ENCODE measurements at places on chromosomes 7 and 10. TPM values are rescaled to one million over a fixed set of nuclear protein-coding genes. Genes with fewer than 3 reads are reported as not detected.

- no peak overlapping the region for H3K4me3 ChIP-seq
- no peaks in the 10 kb centered on the region for H3K36me3 ChIP-seq
- H3K4me1 ChIP-seq: peaks cover 21% of the 10 kb centered on the region
These were observed 76.9 kb upstream of the PDCD4 start for GRCh38 chr10:110794808-110795207.

DNA sequence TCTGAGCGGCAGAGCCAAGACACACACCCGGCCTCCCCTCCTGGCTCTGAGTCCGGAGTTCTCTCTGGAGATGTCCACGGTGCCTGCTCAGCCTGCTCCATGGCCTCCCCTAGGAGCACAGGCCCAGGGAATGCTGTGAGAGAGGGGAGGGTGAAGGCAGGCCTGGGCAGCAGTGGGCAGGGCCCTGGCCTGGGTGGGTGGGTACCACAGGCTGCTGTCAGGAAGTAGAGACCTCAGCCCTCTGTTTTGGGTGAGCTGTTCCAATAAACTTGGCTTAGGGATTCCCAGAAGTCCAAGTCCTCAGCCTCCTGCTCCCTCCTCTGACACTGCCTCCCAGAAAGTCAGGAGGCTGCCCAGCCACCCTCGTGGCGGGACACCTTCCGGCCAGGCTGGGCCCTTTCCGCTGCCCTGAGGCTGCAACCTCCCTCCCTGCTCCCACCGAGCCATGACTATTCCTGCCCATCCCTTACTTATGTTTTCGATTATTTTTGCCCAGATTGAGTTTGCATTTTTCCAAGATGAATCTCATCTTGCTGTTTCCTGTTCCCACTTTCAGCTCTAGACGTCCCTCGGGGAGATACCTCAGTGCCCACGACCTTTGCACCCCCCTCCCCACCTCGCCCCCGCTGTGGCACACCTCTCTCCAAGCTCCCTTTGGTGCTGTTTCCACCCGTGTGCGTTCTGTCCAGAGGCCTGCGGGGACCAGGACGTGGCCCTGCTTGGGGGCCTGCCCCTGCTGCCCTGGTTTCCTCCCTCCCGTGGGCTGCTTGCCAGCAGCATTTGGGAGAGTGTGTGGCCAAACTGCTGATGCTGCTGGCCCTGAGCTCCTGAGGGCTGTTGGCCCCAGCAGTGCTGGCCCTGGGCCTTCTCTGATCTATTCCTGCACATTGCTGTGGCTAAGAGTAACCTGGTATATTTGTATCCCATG is 5.8 kb upstream of the POLM start:
- DNase-seq: peak; percentile 72
- H3K36me3 ChIP-seq: no peaks in the 10 kb centered on the region
- no peaks in the 10 kb centered on the region for H3K27me3 ChIP-seq
- peak overlapping the region; percentile 41 for H3K4me3 ChIP-seq
- H3K4me1 ChIP-seq: peaks cover 94% of the 10 kb centered on the region
- peak overlapping the region; percentile 94 for H3K27ac ChIP-seq

DNA sequence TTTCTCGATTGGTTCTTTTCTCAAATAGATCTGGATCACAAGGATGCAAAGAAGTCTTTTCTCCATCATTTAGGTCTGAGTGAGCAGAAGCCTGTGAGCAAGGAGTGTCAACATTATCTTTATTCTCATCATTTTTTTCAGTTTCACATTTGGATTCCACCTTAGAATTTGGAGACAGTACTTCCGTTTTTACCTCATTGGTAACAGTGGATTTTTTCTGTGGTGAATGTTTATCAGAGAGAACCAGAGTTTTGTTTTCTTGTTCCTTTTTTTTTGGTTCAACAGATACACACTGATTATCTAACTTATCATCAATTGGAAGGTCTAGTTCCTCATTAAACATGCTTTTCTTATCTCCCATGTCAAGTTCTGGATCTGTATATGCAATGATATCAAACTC is 151.3 kb downstream of the GALNT11 start:
- H3K27ac ChIP-seq: no peak overlapping the region
- H3K4me3 ChIP-seq: no peak overlapping the region
- no peak for DNase-seq
- no peaks in the 10 kb centered on the region for H3K4me1 ChIP-seq

- no peak overlapping the region for H3K4me3 ChIP-seq
- H3K27me3 ChIP-seq: no peaks in the 10 kb centered on the region
These were observed 426.9 kb downstream of the LRMDA start for GRCh38 chr10:75858339-75858738.

DNA sequence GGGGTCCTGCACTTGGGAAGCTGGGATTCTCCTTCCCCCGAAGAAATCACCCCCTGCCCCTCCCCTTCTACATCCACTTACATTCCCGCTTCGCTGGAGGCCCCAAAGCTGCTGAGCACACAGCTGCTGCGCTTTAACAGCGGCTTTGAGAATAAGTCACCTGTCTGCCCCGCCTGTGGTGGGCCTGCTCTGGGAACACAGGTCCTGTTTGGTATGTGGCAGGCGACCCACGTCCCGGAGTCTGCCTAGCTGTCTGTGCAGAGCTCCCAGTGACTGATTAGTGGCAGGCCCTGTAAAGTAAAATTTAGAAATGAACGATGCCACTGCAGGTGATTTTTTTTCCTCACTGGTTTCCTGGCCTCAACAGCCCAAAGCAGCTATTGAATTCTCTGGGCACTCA is 47.0 kb downstream of the CDH23 start:
- no peak overlapping the region for H3K4me3 ChIP-seq
- DNase-seq: no peak
- H3K36me3 ChIP-seq: no peaks in the 10 kb centered on the region
- H3K27ac ChIP-seq: no peak overlapping the region
- H3K27me3 ChIP-seq: no peaks in the 10 kb centered on the region

- no peak for DNase-seq
- peak overlapping the region; percentile 97 for H3K27ac ChIP-seq
- no peaks in the 10 kb centered on the region for H3K27me3 ChIP-seq
These were observed 29.2 kb upstream of the AP5Z1 start for GRCh38 chr7:4745971-4746919.

GRCh38 chr7:105304040-105304895 is 84.5 kb downstream of the SRPK2 start:
- H3K27ac ChIP-seq: no peak overlapping the region
- no peaks in the 10 kb centered on the region for H3K27me3 ChIP-seq
- DNase-seq: no peak
- no peaks in the 10 kb centered on the region for H3K36me3 ChIP-seq
- no peak overlapping the region for H3K4me3 ChIP-seq
- peaks cover 8% of the 10 kb centered on the region for H3K4me1 ChIP-seq

GRCh38 chr7:1192171-1192676 is 32.2 kb upstream of the ZFAND2A start:
- H3K36me3 ChIP-seq: no peaks in the 10 kb centered on the region
- no peak for DNase-seq
- H3K4me1 ChIP-seq: no peaks in the 10 kb centered on the region
- H3K27ac ChIP-seq: no peak overlapping the region
- H3K4me3 ChIP-seq: no peak overlapping the region

DNA sequence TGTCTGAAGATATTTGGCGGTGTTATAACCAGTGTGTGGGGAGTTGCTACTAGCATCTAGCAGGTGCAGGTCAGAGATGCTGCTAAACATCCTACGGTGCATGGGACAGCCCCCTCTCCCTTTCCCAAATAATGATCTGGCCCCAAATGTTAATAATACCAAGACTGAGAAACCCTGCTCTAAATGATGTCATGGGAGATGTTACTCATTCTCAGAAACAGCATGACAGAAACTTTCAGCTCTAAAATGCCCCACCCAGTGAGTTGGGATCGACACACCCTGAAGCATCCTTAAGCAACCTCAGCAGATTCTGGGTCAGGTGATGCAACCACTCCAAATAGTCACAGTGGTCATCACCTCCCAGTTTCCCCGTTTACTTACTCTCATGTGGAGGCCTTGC is 108.8 kb upstream of the MPP7 start:
- H3K27ac ChIP-seq: no peak overlapping the region
- H3K27me3 ChIP-seq: no peaks in the 10 kb centered on the region
- no peak overlapping the region for H3K4me3 ChIP-seq
- H3K4me1 ChIP-seq: no peaks in the 10 kb centered on the region
- no peak for DNase-seq

- no peak overlapping the region for H3K27ac ChIP-seq
- DNase-seq: no peak
- no peaks in the 10 kb centered on the region for H3K36me3 ChIP-seq
- no peaks in the 10 kb centered on the region for H3K27me3 ChIP-seq
- no peak overlapping the region for H3K4me3 ChIP-seq
These were observed 71.4 kb downstream of the AHR start for GRCh38 chr7:17369691-17370426.

GRCh38 chr7:144720149-144720548 is 115.7 kb downstream of the TPK1 start:
- DNase-seq: no peak
- H3K27me3 ChIP-seq: no peaks in the 10 kb centered on the region
- no peaks in the 10 kb centered on the region for H3K36me3 ChIP-seq
- H3K4me1 ChIP-seq: peaks cover 1% of the 10 kb centered on the region
- no peak overlapping the region for H3K4me3 ChIP-seq
- no peak overlapping the region for H3K27ac ChIP-seq

DNA sequence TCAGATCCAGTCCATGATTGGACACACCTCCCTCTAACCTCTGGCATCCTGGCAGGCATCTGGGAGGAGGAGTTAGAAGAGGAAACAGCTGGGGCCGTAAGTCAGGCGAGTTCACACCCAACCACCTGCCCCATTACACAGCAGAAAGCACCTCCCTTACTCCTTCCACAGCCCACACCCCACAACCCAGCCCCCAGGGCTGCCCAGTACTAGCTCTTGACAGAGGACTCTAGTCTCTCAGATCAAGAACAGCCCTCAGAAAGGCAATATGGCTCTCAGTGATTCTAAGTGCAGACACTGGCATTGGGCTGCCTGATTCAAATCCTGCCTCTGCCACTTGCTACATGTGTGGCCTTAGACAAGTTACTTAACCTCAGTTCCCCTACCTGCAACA is 34.1 kb downstream of the KCNMA1 start:
- peaks cover 26% of the 10 kb centered on the region for H3K4me1 ChIP-seq
- no peak for DNase-seq
- H3K27ac ChIP-seq: peak overlapping the region; percentile 14
- H3K27me3 ChIP-seq: no peaks in the 10 kb centered on the region
- no peak overlapping the region for H3K4me3 ChIP-seq

- H3K4me3 ChIP-seq: peak overlapping the region; percentile 46
- DNase-seq: no peak
- peaks cover 14% of the 10 kb centered on the region for H3K4me1 ChIP-seq
- no peaks in the 10 kb centered on the region for H3K36me3 ChIP-seq
- no peak overlapping the region for H3K27ac ChIP-seq
These were observed 97.4 kb upstream of the PIK3CG start for GRCh38 chr7:106767498-106768323.

DNA sequence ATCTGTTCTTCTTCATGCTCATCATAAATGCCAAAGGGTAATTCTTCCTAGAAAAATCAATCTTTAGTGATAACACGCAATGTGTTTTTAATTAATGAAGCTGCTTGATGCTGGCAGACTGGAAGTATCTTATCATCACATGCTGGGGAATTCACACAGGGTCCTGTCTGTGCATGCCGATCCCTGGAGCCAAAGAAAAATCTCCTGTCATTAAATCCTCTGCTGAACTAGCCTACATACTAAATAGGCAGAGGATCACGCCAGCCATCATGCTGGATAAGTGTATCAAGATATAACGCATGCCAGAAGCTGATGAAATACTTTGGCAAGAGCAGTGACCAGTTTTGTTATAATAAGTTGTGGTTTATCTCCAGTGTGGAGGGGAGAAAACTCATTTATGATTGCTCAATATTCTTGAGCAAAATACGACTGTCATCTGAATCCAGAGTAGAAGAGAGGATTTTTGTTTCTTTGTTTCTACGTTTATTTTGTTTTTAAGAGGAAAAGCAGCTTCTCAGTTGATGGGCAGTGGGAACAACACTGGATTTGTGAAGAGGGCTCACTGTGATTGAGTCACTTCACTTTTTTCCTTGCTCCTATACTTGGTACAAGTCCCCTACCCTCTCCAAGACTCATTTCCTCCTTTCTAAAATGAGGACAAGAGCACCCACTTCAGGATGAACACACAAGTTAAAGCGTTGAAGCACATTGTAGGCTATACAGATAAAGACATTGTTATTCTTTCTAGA is 649.1 kb downstream of the TNS3 start:
- peak; percentile 9 for DNase-seq
- H3K4me1 ChIP-seq: peaks cover 11% of the 10 kb centered on the region
- no peaks in the 10 kb centered on the region for H3K27me3 ChIP-seq
- no peak overlapping the region for H3K27ac ChIP-seq
- H3K4me3 ChIP-seq: no peak overlapping the region

- H3K27ac ChIP-seq: no peak overlapping the region
- H3K4me1 ChIP-seq: no peaks in the 10 kb centered on the region
- H3K4me3 ChIP-seq: no peak overlapping the region
- no peak for DNase-seq
- no peaks in the 10 kb centered on the region for H3K27me3 ChIP-seq
- H3K36me3 ChIP-seq: peaks cover 32% of the 10 kb centered on the region
These were observed 27.6 kb downstream of the MKRN1 start for GRCh38 chr7:140451716-140452115.

DNA sequence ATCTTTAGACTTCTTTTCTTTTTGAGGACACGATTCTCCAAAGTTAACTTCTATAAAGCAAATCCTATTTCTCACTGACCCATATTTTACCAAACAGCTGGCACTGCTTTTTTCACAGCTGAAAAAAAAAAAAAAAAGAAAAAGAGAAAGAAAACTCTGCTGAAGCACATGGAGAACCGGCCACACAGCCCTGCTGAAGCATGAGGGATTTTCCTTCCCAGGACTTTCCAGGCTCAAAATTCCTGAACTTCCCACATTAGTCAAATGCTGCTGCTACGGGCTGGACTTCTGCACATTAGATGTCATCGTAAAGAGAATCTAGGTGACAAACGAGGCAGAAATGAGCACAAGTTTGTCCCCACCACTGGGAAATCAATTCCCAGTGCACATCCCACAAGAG is 25.2 kb downstream of the HIPK2 start:
- no peaks in the 10 kb centered on the region for H3K27me3 ChIP-seq
- peak overlapping the region; percentile 30 for H3K27ac ChIP-seq
- no peak for DNase-seq
- H3K4me1 ChIP-seq: peaks cover 47% of the 10 kb centered on the region
- H3K36me3 ChIP-seq: no peaks in the 10 kb centered on the region

- H3K27me3 ChIP-seq: no peaks in the 10 kb centered on the region
- no peaks in the 10 kb centered on the region for H3K4me1 ChIP-seq
- H3K27ac ChIP-seq: no peak overlapping the region
These were observed 74.9 kb upstream of the HECW1 start for GRCh38 chr7:43037531-43037930.

- H3K4me1 ChIP-seq: no peaks in the 10 kb centered on the region
- DNase-seq: no peak
- H3K4me3 ChIP-seq: no peak overlapping the region
These were observed 20.5 kb upstream of the JAZF1 start for GRCh38 chr7:28201131-28201530.

- no peak for DNase-seq
- H3K36me3 ChIP-seq: no peaks in the 10 kb centered on the region
- no peaks in the 10 kb centered on the region for H3K27me3 ChIP-seq
- H3K4me1 ChIP-seq: no peaks in the 10 kb centered on the region
These were observed 6.0 kb downstream of the MYL7 start for GRCh38 chr7:44134943-44135628.

The CASP7 gene
- 24.0 TPM for total RNA-seq

The RET gene
- total RNA-seq: 0.14 TPM

The AGAP5 gene
- total RNA-seq: 10.9 TPM

The ITPRIP gene
- 59.2 TPM for total RNA-seq

The WEE2 gene
- total RNA-seq: not detected

The KCNH2 gene
- total RNA-seq: not detected

The PTF1A gene
- total RNA-seq: not detected
